ENCODE measurements at places on chromosomes 1 and 21. TPM values are rescaled to one million over a fixed set of nuclear protein-coding genes. Genes with fewer than 3 reads are reported as not detected.

- H3K36me3 ChIP-seq: no peaks in the 10 kb centered on the region
- H3K27ac ChIP-seq: no peak overlapping the region
- H3K4me3 ChIP-seq: no peak overlapping the region
- DNase-seq: no peak
- peaks cover 4% of the 10 kb centered on the region for H3K27me3 ChIP-seq
These were observed 20.6 kb downstream of the LAMC2 start for GRCh38 chr1:183206538-183207122.

Gene RBP7
- not detected for total RNA-seq

- no peaks in the 10 kb centered on the region for H3K36me3 ChIP-seq
- peaks cover 18% of the 10 kb centered on the region for H3K4me1 ChIP-seq
- peaks cover 4% of the 10 kb centered on the region for H3K27me3 ChIP-seq
- no peak for DNase-seq
These were observed 126.5 kb downstream of the RHOU start for GRCh38 chr1:228861832-228862180.

- H3K27me3 ChIP-seq: peaks cover 4% of the 10 kb centered on the region
- no peak overlapping the region for H3K4me3 ChIP-seq
- no peak overlapping the region for H3K27ac ChIP-seq
- peak; percentile 19 for DNase-seq
- H3K4me1 ChIP-seq: peaks cover 11% of the 10 kb centered on the region
- H3K36me3 ChIP-seq: no peaks in the 10 kb centered on the region
These were observed 75.7 kb downstream of the SPSB1 start for GRCh38 chr1:9368356-9368755.

DNA sequence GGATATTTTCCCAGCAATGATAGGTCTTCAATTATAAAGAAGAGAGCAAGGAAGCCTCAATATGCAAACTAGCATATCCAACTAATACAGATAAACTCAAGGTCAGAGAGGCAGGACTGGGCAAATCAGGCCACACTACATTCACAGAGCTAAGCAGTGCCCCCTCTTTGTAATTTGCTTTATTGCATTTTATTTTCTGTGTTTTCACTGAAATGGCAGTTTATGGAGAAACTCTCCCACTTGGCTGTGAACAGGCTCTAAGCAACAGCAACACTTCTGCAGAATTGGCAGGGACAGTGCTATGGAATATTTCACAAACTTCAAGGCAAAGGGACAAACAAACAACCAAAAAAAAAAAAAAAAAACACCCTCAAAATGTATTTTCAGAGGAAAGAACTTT is 93.4 kb upstream of the SOD1 start:
- no peak overlapping the region for H3K27ac ChIP-seq
- no peak for DNase-seq
- no peaks in the 10 kb centered on the region for H3K36me3 ChIP-seq
- no peak overlapping the region for H3K4me3 ChIP-seq
- no peaks in the 10 kb centered on the region for H3K27me3 ChIP-seq

DNA sequence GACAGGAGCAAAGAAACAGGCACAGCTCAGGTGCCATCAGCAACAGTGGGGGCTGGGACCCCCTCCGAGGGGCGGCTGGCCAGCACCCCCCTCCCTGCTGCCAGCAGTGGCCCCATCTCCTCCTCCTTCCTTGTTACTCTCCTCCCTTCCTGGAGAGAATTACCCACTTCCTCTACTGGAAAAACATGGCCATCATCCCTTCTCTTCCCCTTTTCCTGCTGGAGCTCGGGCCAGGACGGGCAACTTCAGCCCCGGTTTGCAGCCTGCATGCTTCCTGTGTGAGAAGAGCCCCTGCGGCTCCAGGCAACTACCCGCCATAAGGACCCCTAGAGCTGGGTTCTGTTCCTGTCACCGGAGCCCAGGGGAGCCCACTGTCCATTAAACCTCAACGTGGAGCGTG is 17.6 kb downstream of the MEGF6 start:
- H3K27ac ChIP-seq: no peak overlapping the region
- H3K4me3 ChIP-seq: no peak overlapping the region
- DNase-seq: no peak
- no peaks in the 10 kb centered on the region for H3K27me3 ChIP-seq
- H3K36me3 ChIP-seq: no peaks in the 10 kb centered on the region
- H3K4me1 ChIP-seq: peaks cover 23% of the 10 kb centered on the region

GRCh38 chr1:13707164-13707563 is 7.2 kb downstream of the PRDM2 start:
- no peaks in the 10 kb centered on the region for H3K36me3 ChIP-seq
- H3K27ac ChIP-seq: peak overlapping the region; percentile 98
- no peak overlapping the region for H3K4me3 ChIP-seq
- no peak for DNase-seq
- H3K4me1 ChIP-seq: peaks cover 38% of the 10 kb centered on the region

GRCh38 chr1:222416001-222416791 is 131.7 kb downstream of the HHIPL2 start:
- DNase-seq: no peak
- no peak overlapping the region for H3K4me3 ChIP-seq
- H3K36me3 ChIP-seq: peaks cover 18% of the 10 kb centered on the region

DNA sequence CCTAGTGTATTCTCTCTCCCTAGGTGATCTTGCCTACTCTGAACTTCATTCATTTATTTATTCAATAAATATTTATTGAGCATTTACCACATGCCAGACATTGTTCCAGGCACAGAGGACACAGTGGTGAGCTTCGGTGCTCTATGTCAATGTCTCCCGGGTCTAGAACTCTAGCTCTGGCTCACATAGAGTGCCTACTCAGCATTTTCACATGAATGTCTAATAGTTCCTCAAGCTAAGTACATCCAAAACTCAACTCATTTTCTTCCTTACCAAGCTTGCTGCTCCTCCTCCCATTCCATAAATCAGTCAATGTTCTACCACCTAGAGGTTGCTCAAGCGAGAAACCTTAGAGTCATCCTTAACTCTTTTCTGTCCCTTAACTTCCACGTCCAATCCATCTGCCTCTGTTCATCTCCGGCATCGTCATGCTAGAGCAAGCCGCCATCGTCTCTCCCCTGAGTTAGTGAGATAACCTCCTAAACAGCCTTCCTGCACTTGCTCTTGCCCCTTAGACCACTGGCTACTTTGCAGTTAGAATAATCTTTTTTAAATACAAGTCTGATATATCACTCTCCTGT is 67.5 kb downstream of the TMEM53 start:
- no peaks in the 10 kb centered on the region for H3K36me3 ChIP-seq
- H3K27me3 ChIP-seq: no peaks in the 10 kb centered on the region

GRCh38 chr21:39004634-39005501 is 178.4 kb downstream of the PSMG1 start:
- no peaks in the 10 kb centered on the region for H3K36me3 ChIP-seq
- H3K27ac ChIP-seq: no peak overlapping the region
- H3K27me3 ChIP-seq: peaks cover 7% of the 10 kb centered on the region
- H3K4me1 ChIP-seq: peaks cover 40% of the 10 kb centered on the region
- H3K4me3 ChIP-seq: peak overlapping the region; percentile 59

- no peaks in the 10 kb centered on the region for H3K4me1 ChIP-seq
- H3K27ac ChIP-seq: no peak overlapping the region
- no peaks in the 10 kb centered on the region for H3K36me3 ChIP-seq
- no peak overlapping the region for H3K4me3 ChIP-seq
- DNase-seq: no peak
- H3K27me3 ChIP-seq: peaks cover 28% of the 10 kb centered on the region
These were observed 81.7 kb downstream of the DDX20 start for GRCh38 chr1:111837393-111837792.

DNA sequence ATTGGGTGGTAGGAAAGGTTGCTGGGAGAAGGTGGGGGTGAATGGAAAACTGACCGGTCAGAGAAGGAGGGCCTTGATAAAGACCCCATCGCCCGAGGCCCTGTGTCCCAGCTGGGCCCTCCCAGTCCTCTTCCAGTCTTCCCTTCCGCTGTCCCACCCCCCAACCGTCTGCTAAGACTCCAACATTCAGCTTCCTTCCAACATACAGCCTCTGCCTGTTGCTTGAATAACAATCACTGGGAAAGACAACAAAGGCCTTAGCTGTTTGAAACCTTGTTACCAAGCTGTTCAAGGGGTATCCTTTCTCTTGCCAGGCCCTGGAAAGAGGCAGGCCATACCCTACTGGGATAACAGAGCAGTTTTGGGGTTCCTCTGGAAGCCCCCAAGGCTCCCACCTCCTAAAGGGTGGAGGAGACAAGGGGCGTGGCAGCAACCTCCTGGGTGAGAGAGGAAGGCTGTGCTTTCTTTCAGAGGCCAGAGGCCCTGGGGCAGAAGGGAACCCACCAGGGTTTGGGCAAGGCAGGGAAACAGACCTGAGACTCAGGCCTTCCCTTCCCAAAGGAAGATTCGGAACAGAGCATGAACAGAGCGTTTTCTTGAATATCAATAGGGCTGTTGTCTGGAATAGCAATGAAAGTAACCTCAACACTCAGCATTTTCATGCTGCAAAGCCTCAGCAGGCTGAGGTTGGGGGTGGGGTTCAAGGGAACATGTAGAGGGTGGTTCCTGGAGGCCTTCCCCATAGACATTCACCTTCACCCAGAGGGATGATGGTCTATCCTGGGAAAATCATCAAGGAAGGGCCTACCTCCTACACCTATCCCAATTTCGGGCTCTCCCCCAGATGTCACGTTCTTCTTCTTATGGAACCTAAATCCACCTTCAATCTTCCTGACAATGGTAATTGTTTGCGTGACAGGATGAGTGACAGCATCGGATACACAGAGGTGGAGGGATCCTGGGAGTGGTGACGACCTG is 4.1 kb downstream of the ETNK2 start:
- H3K4me3 ChIP-seq: no peak overlapping the region
- peaks cover 12% of the 10 kb centered on the region for H3K4me1 ChIP-seq

- no peak overlapping the region for H3K27ac ChIP-seq
- H3K4me3 ChIP-seq: no peak overlapping the region
- peaks cover 22% of the 10 kb centered on the region for H3K36me3 ChIP-seq
These were observed 17.7 kb downstream of the CMPK1 start for GRCh38 chr1:47351305-47351704.

Gene AGRN
- 6.4 TPM for total RNA-seq

DNA sequence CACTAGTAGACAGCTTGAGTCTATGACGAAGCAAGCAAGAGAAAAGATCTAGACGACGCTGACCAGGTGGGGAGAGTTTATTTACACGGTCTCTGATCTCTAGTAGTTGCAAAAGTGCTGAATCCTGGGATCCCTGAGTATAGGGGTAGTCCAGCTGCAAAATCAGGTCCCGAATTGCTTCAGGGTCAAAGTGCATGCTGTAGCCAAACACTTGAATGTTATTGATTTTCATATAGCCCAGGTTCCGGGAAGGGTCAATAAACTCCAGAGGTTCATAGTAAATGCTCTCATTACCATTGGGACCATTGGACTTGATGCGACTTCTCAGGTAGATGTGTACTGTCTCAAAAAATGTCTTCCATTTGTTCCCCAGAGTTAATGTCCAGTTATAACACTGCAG is 379.6 kb downstream of the BRINP3 start:
- H3K4me3 ChIP-seq: no peak overlapping the region
- H3K27ac ChIP-seq: no peak overlapping the region
- no peaks in the 10 kb centered on the region for H3K27me3 ChIP-seq
- H3K4me1 ChIP-seq: no peaks in the 10 kb centered on the region

Gene URB2
- total RNA-seq: 13.2 TPM

GRCh38 chr1:20209471-20209870 is 23.2 kb upstream of the PLA2G2C start:
- no peaks in the 10 kb centered on the region for H3K36me3 ChIP-seq
- no peak for DNase-seq
- H3K27ac ChIP-seq: no peak overlapping the region
- peaks cover 2% of the 10 kb centered on the region for H3K4me1 ChIP-seq
- no peak overlapping the region for H3K4me3 ChIP-seq
- H3K27me3 ChIP-seq: peaks cover 13% of the 10 kb centered on the region

GRCh38 chr21:42495765-42496119 is 282 bp downstream of the RSPH1 start:
- no peaks in the 10 kb centered on the region for H3K36me3 ChIP-seq
- H3K27ac ChIP-seq: peak overlapping the region; percentile 95
- H3K27me3 ChIP-seq: no peaks in the 10 kb centered on the region
- peak overlapping the region; percentile 94 for H3K4me3 ChIP-seq
- DNase-seq: peak; percentile 5
- H3K4me1 ChIP-seq: peaks cover 16% of the 10 kb centered on the region

DNA sequence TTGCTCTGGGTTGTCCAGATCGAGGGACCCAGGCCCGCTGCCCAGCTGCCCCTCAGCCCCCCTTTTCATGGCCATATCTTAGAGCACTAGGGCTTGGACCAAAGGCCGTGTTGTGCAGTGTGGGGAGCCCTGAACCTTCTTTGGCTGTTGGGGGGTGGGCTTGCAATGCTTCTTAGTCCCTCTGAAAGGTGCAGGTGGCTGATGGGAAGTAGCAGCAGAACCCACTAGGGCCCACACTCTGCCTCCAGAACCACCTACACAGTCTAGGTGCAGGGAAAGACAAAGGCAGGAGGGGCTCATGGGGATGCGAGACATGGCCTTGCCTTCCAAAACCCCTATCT is 2.3 kb upstream of the HPCA start:
- peaks cover 47% of the 10 kb centered on the region for H3K27me3 ChIP-seq
- H3K36me3 ChIP-seq: no peaks in the 10 kb centered on the region
- no peak for DNase-seq
- H3K4me3 ChIP-seq: no peak overlapping the region
- H3K27ac ChIP-seq: no peak overlapping the region

DNA sequence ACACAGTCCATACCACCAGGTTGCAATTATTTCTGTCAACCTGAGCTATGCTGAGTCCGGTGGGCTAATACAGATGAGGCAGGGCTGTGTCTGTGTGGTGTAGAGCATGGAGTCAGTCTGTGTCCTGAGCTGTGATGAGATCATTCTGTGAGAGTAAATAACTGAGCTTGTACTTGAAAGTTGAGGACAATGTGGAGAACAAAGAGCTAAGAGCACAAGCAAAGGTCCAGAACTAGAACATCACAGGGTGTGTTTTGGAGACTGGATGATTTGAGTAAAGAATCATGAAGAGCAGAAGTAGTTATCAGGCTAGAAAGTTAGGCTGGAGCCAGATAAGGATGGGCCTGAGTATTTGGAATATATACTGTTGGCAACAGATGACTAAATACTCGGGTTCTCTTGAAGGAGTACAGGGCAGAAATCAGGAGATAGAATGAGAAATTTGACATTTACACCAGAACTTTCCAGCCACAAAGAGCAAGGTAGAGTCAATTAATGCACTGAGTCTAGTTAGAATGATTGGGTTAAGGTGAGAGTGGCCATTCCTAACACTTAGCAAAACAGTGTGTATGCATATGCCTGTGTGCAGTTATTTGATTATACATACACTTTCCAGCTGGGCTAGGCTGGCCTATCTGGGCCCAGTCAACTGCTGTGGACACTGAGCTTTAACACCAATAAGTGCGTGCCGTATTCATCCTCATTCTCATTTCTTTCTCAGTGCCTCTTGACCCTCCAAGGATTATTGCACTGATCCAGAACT is 48.8 kb downstream of the LEPR start:
- H3K36me3 ChIP-seq: peaks cover 21% of the 10 kb centered on the region
- no peak overlapping the region for H3K27ac ChIP-seq
- no peak for DNase-seq
- no peaks in the 10 kb centered on the region for H3K4me1 ChIP-seq
- no peaks in the 10 kb centered on the region for H3K27me3 ChIP-seq

DNA sequence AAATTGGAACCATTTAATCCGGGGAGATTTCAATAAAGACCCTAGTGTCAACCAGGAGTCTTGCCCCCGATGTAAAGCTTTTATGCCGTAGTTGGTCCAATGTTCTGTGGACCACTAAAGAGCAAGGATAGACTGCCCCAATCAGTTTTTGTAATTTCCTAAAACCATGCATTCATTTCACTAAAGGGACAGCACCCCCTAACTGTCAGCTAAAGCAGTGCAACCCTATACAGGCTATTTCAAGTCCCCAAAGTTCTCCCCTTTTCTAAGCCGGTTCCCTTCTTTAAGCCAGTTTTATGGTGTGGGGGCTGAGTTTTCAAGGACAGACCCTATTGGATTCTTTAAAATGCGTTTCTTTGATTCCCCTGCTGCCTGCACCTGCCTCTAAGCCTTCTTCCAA is 12.7 kb upstream of the PDPN start:
- no peaks in the 10 kb centered on the region for H3K36me3 ChIP-seq
- H3K4me3 ChIP-seq: no peak overlapping the region
- no peak overlapping the region for H3K27ac ChIP-seq
- H3K27me3 ChIP-seq: peaks cover 8% of the 10 kb centered on the region
- no peaks in the 10 kb centered on the region for H3K4me1 ChIP-seq

All from naive thymus-derived CD8-positive, alpha-beta T cell (primary cell).